ENCODE measurements at places on chromosomes 1 and 21.

GRCh38 chr1:159077120-159077961 is 775 bp upstream of the AIM2 start:
- peak; percentile 97 for DNase-seq

GRCh38 chr1:91325456-91325855 is 79.2 kb downstream of the HFM1 start:
- no peak for DNase-seq

DNA sequence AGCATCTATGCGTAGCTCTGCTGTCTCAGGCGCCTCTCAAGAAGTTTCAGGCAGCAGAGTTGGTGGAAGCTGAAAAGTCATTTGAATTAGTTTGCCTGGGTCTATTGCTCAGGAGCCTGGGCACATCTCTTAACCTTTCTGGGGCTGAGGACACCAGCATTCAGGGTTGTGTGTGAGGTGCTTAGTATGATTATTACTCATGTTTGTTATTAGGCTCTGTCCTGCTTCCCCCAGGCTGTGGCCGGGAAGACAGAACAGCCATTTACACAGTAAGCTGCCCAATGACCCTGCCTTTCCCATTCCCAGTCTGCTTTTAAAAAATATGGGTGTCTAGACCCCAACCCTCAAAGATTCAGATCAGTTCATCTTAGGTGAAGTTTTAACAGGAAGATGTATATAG is 53.9 kb upstream of the CACNA1E start:
- DNase-seq: no peak

DNA sequence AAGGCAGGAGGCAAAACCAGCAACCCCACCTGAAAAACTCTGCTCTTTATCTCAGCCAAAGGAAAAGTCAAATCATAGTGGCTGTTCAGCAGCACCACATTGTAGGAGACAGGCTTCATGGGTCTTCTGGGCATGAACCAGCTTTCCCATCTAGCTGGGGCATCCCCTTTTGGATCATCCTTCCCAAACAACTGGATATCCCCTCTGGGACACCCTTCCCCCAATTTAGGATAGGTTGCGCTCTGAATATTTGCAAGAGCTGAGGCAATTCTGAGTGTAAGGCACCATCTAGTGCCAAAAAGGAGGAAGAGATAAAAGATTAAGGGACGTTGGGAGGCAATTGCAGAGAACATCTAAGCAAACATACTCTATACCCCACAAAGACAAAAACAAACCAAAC is 295.8 kb downstream of the MATN1 start:
- DNase-seq: no peak

DNA sequence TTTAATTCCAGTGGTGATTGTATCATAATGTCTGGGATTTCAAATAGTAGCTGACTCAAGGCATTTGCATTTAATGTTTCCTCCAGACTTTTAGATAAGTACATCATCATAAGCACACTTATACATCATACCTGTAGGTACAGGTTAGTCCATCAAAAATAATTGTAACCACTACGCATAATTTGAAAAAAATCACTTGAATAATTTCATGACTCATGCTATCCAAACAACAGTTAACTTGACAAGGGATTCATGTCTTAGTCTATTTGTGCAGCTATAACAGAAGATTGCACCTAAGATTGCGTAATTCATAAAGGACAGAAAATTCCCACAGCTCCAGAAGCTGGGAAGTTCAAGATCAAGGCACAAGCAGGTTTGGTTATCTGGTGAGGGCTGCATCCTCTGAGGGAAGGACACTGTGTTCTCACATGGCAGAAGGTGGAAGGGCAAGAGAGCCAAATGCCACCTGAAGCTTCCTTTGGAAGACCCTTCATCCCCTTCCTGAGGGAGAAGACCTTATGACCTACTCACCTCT is 801.7 kb upstream of the BRINP3 start:
- DNase-seq: no peak

DNA sequence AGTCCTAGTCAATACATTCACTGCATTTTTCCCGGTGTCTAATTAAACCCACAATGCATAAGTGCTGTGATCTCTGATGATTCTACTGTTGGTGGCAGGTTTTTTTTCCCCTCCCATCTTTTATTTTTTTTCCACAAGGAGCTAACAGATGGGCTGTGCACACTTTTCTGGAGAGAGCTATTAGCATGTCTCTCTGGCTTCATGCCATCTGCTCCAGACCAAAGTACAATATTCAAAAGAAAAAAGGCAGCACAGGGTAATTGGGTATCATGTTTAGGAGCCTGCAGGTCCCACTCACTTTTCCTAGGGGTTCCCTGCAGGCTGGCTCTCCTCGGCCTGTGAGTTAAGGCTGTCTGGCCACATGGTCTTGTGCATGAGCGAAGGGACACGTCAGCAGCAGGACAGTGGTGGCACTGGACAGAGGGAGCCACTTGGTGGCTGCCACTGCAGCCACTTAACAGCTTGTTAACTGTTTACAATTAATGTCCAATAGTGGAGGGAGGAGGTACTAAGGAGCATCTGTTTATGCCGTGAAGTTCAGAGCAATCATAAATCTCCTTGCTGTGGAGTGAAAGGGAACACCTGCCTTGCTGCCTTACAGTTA is 53.5 kb upstream of the C8B start:
- no peak for DNase-seq

DNA sequence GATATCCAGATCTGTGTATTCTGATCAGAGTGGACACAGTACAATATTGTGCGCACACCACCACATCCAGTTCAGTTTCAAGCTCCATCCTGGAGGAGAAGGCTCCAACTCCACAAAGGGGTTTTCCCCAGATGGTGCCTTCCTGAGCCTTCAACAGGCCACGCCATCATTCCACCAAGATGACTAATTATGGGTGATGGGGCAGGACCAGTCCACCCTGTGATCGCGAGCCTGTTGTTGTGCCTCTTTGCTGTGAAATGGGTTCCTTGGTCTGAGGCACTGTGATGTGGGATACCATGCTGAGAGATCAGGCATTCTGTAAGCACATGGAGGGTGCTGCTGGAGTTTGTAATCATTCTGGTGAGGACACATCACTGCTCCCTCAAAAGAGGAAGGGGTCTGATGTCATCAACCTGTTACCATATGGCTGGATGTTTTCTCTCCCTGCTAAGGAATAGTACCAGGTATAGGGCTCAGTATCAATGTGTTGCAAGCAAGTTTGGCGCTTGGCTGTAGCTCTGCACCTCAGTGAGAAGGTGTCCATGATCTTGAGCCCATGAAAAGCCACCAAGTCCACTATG is 6.7 kb upstream of the SH2D2A start:
- DNase-seq: no peak

DNA sequence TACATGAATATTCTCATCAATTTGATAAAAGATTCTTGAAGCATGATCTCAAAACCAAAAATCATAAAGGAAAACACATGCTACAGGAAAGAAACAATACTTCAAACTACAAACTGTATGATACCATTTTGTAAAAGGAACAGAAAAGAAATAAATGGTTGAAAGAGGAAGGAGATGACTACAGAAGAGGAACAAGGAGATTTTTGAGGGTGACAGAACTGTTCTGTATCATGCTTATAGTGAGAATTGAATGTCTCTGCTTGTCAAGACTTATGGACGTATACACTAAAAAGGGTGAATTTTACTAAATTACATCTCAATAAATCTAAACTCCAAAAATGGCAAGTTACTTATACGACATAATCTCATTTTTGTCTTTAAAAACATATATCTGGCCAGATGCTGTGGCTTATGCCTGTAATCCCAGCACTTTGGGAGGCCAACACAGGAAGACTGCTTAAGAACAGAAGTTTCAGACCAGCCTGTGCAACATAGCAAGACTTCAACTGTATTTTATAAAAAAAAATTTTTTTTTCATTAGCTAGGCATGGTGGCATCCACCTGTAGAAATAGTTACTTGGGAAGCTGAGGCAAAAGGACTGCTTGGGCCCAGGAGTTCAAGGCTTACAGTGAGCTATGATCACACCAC is 125.4 kb downstream of the EIF4G3 start:
- no peak for DNase-seq

GRCh38 chr21:45309069-45309986 is 21.6 kb upstream of the POFUT2 start:
- peak; percentile 51 for DNase-seq

DNA sequence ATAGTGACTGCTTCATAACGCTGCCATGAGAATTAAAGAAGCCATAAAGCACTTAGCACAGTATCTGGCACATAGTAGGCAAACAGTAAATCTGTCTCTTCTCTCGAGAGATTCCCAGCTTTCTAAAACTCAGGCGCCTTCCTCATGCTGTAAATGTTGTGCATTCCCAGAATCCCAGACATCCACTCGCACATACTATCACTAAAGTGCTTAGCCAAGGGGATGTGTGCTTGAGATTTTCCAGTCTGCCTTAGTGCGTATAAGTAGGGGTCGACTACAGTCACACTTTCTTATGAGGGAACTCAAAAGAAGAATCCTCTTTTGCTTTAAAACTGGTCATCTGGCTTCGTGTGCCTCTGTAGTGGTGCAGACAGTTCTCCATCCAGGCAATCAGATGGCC is 98.6 kb upstream of the SPATA6 start:
- DNase-seq: no peak

DNA sequence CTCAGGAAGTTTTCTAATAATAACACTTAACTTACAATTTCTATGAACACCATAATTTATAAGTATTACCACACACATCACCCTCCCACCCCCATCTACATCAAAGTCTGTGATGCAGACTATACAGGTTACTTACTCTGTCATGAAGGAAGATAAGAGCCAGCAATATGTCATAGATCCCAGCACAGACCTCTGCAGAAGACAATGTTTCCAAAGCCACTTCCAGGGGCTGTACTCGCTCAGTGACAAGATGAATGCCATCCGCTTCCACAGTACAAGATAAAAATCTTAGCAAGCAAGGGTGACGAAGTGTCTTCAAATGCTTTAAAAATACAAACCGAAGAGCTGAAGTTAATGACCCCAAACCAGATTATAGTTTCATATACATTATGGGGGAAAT is 15.2 kb downstream of the SCYL3 start:
- no peak for DNase-seq

DNA sequence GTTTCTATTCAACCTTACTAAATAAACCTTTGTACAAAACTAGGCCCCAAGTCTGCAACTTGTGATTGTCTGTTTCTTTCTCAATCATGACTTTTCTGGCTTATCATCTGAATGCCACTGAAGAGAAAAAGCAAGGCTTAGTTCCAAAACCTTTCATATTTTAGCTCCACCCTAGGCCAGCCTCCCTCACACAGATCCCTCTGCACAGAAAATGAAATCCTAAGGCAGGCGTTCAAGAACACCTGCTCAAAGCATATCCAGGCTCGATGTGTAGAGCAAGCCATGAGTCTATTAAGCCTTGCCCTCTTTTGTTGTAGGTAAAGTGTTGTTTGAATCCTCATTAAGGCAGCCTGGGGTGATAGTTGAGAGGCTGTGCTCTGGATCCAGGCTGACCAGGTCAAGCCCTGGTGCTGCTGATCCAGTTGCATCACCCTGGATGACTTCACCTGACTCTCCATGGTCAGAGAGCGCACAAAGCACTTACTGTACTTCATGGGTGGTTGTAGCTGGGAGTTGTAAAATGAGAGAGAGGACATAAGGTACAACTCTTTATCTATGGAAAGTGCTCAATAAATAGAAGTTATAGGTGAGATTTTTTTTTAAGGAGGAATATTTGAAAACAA is 39.0 kb downstream of the FYB2 start:
- no peak for DNase-seq

DNA sequence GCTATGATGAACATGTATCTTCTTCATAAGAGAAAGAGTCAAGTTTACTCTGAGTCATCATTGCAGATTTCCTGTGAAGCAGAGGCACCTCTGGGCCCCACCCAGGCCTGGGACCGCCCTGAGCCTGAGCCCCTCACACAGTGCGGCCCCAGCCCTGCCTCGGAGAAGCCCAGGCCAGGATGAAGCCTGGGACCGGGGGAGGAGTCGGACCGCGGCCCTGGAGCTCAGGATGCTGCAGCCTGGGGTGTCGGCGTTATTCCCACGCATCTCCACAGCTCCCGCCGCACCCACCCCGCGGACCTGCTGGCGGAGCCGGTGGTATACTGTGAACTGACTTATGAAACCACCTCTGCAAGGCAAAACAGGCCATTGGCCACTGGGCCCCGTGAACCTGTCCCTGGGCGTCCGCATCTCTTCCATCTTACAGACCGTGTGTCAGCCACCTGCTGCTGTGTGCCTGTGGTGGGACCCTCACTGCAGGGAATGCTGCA is 2.4 kb upstream of the COL6A1 start:
- no peak for DNase-seq

GRCh38 chr1:231896806-231897205 is 270.2 kb downstream of the DISC1 start:
- DNase-seq: no peak

DNA sequence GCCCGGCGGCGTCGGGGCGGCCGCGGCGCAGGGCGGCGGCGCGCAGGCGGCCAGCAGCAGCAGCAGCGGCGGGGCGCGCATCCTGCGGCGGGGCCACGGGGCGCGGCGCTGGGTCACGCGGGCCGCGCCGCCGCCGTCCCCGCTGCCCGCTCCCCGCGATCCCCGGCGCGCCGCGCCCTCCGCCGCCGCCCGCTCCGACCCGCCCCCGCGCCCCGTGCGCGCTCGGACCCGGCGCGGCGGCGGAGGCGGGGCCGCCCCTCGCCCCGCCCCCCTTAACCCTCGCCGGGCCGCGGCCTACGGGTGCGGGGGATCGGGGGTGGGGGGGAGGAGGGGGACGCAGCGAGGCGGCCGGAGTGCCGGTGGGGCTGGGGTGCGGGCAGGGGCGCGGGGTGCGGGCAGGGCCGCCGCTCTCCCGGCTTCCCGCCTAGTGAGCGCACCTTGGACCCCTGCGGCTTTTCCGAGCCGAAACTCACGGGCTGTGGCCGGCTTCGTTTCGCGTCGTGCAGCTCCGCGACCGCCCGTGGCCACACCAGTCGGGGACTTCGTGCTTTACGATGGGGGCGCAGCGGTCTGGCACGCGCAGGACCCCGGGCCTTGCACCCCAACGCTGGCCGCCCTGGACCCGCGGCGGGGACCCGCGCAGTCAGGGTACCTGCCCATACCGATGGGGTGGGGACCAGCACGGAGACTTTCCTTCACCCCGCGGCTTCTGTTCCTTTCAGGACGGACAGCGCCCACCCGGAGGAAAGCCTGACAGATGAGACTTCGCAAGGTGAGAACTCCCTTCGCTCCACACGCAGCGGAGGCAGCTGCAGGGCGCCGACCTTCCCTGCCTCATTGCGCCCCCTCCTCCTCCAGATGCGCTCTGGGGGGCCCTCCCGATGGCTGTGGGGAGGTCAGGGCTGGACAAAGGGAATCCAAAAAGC is at the start of gene FNDC10:
Gene FNDC10 (minus strand): TSS at position 201 of the 926 bp plus-strand sequence. CDS start 120 bp downstream, at position 81.
- no peak for DNase-seq

DNA sequence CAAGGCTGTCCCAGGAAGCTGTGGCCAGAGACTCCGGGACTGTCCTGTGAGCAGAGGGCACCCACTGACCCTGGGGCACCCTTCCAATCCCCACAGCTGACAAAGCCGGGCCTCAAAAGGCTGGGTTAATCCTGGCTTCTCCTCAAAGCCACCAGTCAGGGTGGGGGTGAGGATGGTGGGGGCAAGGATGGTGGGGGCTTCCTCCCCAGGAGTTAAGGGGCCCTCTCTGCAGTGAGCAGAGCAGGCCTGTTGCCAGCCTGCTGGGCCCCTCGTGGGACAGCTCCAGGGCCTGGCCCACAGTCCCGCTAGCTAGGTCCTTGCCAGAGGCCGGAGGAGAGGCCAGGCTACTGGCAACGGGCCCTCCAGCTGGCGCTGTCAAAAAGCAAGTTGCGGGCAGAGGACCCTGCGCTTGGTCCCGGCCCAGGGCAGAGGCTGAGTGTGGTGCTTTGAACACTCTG is 37.9 kb upstream of the CCDC27 start:
- no peak for DNase-seq

- no peak for DNase-seq
These were observed 30.8 kb downstream of the LRRC53 start for GRCh38 chr1:74481607-74482006.

GRCh38 chr1:114729782-114730181 is 13.2 kb upstream of the NRAS start:
- DNase-seq: no peak

- no peak for DNase-seq
These were observed 15.3 kb downstream of the RPS6KC1 start for GRCh38 chr1:213066363-213066762.
